ENCODE measurements at places on chromosomes 4 and X.

DNA sequence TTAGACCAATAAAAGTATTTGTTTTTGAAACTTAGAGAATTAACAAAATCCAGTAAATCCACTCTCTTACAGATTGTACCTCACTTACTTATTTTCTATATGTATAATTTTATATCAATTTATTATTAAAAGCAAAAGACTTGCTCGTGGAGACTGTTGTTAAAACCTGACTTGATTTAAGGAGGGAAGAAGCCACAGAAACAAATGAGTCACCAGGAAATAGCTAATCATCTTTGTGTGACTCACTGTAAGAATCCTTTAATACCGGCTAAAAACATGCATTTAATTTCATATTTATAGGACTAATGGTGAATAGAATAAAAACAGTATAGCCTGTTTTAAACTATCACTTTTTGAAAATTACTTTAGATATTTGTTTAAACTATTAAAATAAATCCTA, 29.9 kb upstream of the UBE2NL start:
- no peaks in the 10 kb centered on the region for H3K36me3 ChIP-seq
- H3K27ac ChIP-seq: no peak overlapping the region
- H3K4me3 ChIP-seq: no peak overlapping the region
- H3K27me3 ChIP-seq: no peaks in the 10 kb centered on the region
- no peaks in the 10 kb centered on the region for H3K4me1 ChIP-seq

- peak overlapping the region; percentile 76 for H3K4me3 ChIP-seq
- no peaks in the 10 kb centered on the region for H3K27me3 ChIP-seq
- H3K36me3 ChIP-seq: peaks cover 2% of the 10 kb centered on the region
- H3K27ac ChIP-seq: peak overlapping the region; percentile 88
Measured at GRCh38 chrX:48684134-48684533, 535 bp downstream of the WAS start.

- no peaks in the 10 kb centered on the region for H3K27me3 ChIP-seq
- no peak for DNase-seq
- no peak overlapping the region for H3K27ac ChIP-seq
Measured at GRCh38 chrX:27444093-27444908, 18.8 kb downstream of the PPP4R3C start.

- peaks cover 21% of the 10 kb centered on the region for H3K4me1 ChIP-seq
- no peak for DNase-seq
- H3K27ac ChIP-seq: no peak overlapping the region
Measured at GRCh38 chrX:2492531-2493218, 8.1 kb downstream of the DHRSX start.

- no peaks in the 10 kb centered on the region for H3K36me3 ChIP-seq
- H3K27me3 ChIP-seq: no peaks in the 10 kb centered on the region
- DNase-seq: no peak
- no peaks in the 10 kb centered on the region for H3K4me1 ChIP-seq
Measured at GRCh38 chrX:21802054-21802670, 37.3 kb upstream of the MBTPS2 start.

GRCh38 chr4:150212927-150213326, 134.7 kb downstream of the DCLK2 start:
- no peaks in the 10 kb centered on the region for H3K27me3 ChIP-seq
- H3K36me3 ChIP-seq: no peaks in the 10 kb centered on the region
- H3K27ac ChIP-seq: no peak overlapping the region
- H3K4me1 ChIP-seq: no peaks in the 10 kb centered on the region
- H3K4me3 ChIP-seq: no peak overlapping the region
- peak; percentile 11 for DNase-seq

- no peak overlapping the region for H3K27ac ChIP-seq
- H3K4me3 ChIP-seq: no peak overlapping the region
- no peaks in the 10 kb centered on the region for H3K27me3 ChIP-seq
- H3K4me1 ChIP-seq: no peaks in the 10 kb centered on the region
Measured at GRCh38 chr4:166546009-166546408, 673.0 kb downstream of the TLL1 start.

DNA sequence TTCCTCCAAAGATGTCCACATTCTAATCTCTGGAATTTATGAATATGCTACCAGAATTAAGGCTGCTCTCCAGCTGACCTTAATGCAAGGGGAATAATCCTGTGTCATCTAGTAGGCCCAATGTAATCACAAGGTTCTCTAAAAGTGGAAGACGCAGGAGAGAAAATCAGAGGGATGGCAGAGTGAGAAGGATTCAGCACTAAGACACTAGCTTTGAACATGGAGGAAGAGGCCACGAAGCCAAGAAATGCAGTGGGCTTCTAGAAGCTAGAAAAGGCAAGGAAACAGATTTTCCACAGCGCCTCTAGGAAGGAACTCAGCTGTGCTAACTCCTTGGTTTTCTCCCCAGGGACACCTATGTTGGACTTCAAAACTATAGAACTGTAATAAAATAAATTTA, 240.7 kb upstream of the TRAM1L1 start:
- DNase-seq: no peak
- no peaks in the 10 kb centered on the region for H3K27me3 ChIP-seq
- no peak overlapping the region for H3K4me3 ChIP-seq
- no peaks in the 10 kb centered on the region for H3K36me3 ChIP-seq
- no peaks in the 10 kb centered on the region for H3K4me1 ChIP-seq

- no peak overlapping the region for H3K27ac ChIP-seq
- peak; percentile 2 for DNase-seq
- H3K4me1 ChIP-seq: no peaks in the 10 kb centered on the region
- H3K4me3 ChIP-seq: no peak overlapping the region
- no peaks in the 10 kb centered on the region for H3K27me3 ChIP-seq
- no peaks in the 10 kb centered on the region for H3K36me3 ChIP-seq
Measured at GRCh38 chr4:136687118-136687517, 845.2 kb downstream of the PCDH18 start.

DNA sequence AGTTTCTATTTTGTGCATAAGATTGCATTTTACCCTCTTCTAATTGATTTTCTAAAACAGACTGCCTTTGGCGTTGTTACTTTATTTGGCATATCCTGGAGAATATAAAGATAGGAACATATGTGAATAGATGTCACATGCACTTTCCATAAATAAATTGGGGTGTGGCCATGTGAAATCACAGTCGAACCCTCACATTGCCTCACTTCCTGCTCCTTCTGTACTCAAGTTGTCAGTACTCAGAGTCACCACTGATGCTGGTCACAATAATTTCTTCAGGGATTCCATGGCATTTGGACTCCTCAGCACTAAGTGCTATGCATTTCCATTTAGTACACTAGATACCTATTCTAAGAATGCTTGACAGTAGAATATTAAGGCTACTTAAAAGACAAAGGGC, 1.4 kb upstream of the EMCN start:
- peaks cover 17% of the 10 kb centered on the region for H3K27me3 ChIP-seq
- no peaks in the 10 kb centered on the region for H3K36me3 ChIP-seq
- no peaks in the 10 kb centered on the region for H3K4me1 ChIP-seq
- no peak for DNase-seq
- no peak overlapping the region for H3K4me3 ChIP-seq

DNA sequence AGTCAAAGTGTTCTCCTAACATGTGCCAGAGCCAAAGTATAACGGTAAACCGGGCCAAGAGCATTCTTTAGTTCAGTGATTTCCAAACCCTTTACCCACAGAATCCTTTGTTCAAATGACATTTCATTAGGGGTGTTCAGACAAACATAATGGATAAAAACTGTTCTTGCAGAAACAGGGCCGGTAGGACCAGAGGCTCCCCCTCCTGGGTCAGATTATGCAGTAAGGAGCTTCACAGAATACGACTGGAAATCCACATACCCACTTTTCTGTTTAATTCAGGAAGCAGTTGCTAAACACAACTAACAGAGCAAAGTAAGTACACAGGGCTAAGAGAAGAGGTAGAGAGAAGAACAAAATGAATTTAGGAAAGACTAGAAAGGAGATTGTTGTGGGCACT, 46.6 kb upstream of the TMEM184C start:
- no peaks in the 10 kb centered on the region for H3K4me1 ChIP-seq
- no peaks in the 10 kb centered on the region for H3K36me3 ChIP-seq
- no peak for DNase-seq
- no peak overlapping the region for H3K4me3 ChIP-seq
- no peak overlapping the region for H3K27ac ChIP-seq

GRCh38 chr4:123597586-123597985, 201.0 kb downstream of the SPRY1 start:
- H3K36me3 ChIP-seq: no peaks in the 10 kb centered on the region
- no peak overlapping the region for H3K27ac ChIP-seq
- DNase-seq: no peak

- no peaks in the 10 kb centered on the region for H3K36me3 ChIP-seq
- no peak for DNase-seq
- H3K27ac ChIP-seq: no peak overlapping the region
- H3K27me3 ChIP-seq: no peaks in the 10 kb centered on the region
- no peaks in the 10 kb centered on the region for H3K4me1 ChIP-seq
- H3K4me3 ChIP-seq: no peak overlapping the region
Measured at GRCh38 chrX:32280921-32281320, 930.4 kb downstream of the DMD start.

Measured in B cell (primary cell).